ENCODE measurements at places on chromosomes 7 and 10.

DNA sequence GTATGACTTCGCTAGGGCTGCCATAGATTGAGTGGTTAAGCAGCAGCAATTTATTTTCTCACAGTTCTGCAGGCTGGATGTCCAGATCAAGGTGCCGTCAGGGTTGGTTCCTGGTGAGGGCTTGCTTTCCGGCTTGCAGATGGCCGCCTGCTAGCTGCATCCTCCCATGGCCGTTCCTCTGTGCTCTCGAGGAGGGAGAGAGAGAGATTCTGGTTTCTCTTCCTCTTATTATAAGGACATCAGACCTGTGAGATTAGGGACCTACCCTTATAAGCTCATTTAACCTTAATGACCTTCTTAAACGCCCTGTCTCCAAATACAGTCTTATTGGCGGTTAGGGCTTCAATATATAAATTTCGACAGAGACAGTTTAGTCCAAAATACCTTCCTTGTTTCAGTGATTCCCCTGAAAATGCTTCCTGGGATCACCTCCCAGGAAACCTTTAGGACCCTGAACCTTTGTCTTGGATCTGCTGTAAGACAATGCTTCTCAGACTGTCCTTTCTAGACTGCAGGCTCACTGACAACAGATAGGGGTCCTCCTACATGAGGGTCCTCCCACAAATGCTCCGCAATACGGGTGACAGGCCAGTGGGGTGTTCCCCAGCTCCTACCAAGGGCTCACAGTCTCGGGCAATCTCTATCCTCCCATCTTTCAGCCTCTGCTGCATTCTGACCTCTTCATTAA lies 82.5 kb upstream of the BAIAP2L1 start:
- no peak for DNase-seq

DNA sequence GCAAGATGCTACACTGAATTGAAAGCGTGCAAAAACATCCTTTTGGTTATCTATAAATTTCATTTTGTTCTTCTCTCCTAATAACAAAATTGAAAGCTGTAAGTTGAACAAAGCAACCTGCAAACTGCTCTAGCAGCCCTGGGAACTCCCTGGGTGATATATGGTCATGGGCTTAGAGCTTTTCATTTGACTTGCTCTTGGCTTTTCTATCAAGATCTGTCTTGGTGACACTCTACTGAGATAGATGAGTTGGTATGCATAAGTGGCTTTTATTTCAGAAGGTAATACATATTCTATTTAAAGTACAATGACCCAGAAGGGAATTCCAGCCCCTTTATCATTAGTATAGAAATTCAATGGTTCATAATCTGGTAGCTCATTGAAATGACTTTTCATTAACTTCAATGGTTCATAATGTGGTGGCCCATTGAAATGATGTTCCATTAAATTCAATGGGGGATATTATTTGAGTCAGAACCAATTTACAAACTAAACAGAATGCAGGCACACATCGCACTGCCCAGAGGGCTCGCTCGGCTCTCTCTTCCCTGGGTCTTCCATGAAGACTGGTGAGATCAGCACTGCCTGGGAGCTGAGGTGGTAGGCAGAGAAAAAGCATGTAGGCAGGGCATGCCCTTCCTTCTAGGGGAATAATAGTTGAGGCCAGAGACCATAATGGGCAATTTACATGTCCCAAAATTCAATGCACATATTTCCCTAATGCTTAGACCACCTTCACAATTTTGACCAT lies 10.1 kb upstream of the KCNMA1 start:
- DNase-seq: no peak

DNA sequence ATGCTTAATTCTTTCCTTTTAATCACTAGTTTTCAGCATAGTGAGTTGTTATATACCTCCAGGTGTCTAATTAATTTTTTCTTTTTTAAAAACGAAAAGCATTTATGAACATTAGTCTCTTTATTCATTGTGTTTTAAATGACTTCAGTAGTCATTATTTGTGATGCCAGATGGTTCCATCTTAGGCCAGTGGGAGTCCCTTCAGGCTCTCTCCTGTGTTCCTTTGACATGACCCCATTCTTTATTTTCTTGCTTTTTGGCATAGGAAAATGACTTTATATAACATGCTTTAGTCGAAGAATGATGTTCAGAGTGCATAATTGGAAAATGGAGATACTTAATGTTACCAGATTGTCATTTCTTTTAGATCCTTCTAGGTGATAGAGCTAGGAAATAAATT lies 24.4 kb downstream of the MKLN1 start:
- no peak for DNase-seq

- peak; percentile 20 for DNase-seq
These were observed 26.7 kb downstream of the CYCS start for GRCh38 chr7:25098096-25099046.

- no peak for DNase-seq
These were observed 87.3 kb downstream of the BEND7 start for GRCh38 chr10:13441476-13441875.

DNA sequence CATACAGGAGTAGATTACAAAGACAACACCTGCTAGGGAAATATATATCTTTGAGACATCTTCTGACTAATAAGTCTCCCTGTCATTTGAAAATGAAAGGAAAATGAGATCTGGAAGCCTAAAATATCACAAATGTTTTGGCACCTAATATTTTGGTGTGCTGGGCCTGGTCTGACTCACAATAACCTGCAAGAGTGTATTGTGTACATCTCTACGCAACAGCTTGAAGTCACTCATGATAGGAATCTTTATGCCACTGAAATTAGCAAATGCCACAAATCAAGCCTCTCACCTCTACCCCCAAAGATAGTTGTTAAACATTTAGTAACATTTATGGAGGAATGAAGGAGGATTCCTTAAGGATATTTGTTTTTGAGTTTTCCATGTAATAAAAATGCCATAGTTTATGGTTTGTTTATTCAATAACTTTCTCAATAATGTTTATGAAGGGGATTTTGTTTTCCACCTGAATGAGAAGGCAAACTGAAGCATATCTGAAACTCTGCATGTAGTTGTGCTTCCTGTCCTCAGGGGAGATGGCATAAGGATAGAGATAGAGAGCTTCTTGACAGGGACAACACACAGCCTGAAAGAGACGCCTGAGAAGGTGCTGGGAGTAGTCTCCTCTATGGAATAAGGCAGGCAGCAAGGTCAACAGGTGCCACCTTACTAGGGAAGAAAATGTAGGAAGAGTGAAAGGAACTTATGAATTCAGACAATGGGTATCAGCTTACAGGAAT lies 197.4 kb downstream of the AHR start:
- no peak for DNase-seq

DNA sequence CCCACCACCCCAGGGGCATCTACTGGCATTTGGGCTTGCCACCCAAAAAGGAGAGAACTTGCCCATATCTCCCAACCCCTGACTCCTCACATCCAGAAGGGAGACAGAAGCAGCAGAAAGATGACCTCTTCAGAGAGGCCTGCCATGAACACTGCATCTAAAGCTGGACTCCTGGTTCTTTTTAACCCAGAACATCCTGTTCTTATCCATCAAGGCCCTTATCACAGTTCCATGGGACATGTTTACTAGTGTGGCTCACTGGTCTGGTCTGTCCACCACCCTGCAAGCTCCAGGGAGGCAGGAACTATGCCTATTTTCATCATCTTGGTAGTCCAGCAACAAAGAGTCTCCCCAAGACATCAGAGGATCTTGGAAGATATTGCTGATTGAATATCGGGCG lies 114.9 kb upstream of the PDLIM1 start:
- DNase-seq: no peak

GRCh38 chr7:94133460-94133859 lies 129.3 kb upstream of the BET1 start:
- DNase-seq: no peak

- DNase-seq: no peak
These were observed 265.2 kb downstream of the PHTF2 start for GRCh38 chr7:78063758-78064157.

DNA sequence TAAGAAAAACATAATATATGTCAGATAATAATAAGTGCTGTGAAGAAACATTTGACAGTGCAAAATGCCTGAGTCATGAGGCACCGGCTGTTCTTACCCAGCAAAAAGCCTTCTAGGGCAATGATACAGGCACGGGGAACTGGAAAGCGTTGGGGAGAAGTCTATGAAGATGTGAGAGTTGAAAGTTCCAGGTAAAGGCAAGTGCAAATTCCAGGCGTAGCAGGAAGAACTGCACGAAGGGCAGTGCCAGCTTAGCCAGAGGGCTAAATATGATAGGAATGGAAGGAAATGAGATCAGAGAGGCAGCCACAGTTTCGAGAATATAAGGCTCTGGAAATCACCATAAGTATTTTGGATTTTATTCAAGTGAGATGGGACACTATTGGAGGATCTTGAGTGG lies 87.0 kb downstream of the IPMK start:
- DNase-seq: no peak

GRCh38 chr7:86748843-86749719 lies 105.4 kb downstream of the GRM3 start:
- no peak for DNase-seq

- DNase-seq: no peak
These were observed 664.3 kb downstream of the KCNMA1 start for GRCh38 chr10:76973091-76974016.

- peak; percentile 62 for DNase-seq
These were observed 27.3 kb upstream of the KMT2C start for GRCh38 chr7:152462995-152463708.

DNA sequence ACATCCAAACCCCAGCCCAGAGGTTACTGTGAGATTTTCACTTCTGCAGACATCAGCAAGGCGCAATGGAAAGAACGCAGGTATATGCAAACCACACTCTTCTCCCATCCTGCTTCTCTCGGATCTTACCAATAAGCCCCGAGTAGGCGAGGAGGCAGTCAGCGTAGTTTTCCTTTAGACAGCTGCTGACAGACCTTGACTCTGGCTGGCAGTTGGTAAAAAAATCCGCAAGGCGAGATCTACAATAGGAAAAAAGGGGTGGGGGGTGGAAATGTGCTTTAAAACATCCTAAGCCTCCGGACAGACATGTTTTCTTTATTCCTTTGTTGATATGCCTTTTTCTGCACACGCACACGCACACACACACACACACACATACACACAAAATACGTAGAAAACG lies 176.5 kb downstream of the GFRA1 start:
- no peak for DNase-seq

- no peak for DNase-seq
These were observed 115.0 kb downstream of the DOCK1 start for GRCh38 chr10:127020260-127020659.

- no peak for DNase-seq
These were observed 268.1 kb downstream of the PRKG1 start for GRCh38 chr10:51342381-51342780.

GRCh38 chr10:91758303-91759146 lies 39.7 kb upstream of the TNKS2 start:
- DNase-seq: peak; percentile 66

DNA sequence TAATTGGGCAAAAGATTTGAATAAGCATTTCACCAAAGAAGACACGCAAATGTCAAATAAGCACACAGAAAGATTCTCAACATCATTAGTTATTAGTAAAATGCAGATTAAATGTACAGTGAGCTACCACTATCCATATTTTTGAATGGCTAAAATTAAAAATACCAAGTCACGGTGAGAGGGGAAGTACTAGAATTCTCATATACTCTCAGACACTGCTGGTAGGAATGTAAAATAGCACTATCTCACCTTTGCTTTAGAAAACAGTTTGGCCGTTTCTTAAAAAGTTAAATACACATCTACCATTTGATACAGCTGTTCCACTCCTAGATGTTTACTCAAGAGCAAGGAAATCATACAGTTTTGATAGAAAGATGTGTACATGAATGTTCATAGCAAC lies 115.8 kb upstream of the CELF2 start:
- no peak for DNase-seq

DNA sequence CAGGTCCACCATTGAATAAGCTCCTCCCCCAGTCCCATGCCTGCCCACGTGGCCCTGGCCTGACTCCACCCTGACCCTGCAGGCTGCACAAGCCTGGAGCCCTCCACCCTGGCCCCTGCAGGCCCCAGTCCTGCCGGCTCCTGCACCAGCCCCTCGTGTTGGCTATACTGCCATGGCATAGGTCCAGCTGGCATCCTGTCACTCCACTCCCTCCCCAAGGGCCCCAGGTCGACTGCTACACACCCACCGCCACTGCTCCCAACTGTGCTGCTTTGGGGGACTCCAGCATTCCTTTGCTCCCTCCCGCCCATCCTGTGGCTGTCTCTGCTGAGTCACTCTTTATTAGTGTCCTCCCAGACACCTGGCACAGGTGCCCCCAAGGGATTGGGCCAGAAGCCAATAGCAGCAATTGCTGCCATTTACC lies 32.4 kb upstream of the HSPA12A start:
- DNase-seq: no peak

DNA sequence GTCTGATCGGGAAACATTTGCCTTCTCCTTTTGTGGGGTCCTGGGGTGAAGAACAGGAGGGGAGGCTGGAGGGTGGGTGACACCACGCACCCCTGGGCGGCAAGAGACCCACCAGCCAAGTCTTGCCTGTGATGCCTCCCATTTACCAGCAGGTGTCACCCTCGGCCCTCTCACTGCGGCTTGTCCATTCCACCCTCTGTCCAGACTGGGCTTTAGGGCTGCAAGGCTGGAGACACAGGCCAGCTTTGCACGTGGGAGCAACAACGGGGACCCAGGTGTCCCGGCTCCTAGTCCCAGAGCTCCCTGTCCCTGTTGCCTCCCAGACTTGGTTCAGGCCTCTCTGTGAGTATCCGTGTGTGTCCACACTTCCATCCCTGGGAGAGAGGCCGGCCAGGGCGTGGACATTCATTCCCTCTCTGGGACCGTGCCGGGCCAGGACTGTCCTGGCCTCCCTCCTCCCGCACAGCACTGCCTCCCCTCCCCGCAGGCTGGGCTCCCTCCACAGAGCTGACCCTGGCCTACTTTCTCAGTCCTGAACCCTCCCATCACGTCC lies 36.2 kb upstream of the GTF2IRD1 start:
- DNase-seq: peak; percentile 52

GRCh38 chr10:63708421-63708820 lies 187.2 kb downstream of the REEP3 start:
- DNase-seq: no peak

DNA sequence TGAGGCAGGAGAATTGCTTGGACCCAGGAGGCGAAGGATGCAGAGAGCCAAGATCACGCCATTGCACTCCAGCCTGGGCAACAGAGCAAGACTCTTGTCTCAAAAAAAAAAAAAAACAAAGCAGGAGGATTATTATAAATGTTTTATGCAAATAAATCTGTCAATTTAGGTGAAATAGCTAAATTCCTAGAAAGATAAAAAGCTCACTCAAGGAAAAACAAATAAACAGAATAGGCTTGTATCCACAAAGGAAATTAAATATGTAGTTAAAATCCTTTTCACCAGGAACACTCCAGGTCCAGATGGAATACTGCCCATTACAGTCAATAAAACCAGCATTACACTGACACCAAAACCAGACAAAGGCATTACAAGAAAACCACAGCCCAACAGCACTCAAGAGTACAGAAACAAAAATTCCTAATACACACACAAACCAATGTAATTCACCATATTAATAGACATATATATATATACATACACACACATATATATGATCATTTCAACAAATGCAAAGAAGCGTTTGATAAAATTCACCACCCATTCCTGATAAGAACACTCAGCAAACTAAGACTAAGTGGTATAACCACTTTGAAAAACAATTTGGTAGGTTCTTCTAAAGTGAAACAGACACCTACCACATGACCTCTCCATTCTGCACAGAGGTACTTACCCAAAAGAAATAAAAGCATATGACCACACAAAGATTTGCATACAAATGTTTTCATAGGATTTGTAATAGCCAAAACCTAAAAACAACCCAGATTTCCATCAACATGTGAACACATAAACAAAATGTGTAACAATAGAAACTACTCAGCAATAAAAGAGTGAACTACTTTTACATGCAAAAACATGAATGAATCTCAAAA lies 38.8 kb downstream of the ABI1 start:
- no peak for DNase-seq

All from hippocampal formation (tissue), 2 donors.